ENCODE measurements at places on chromosomes 7 and 10. TPM values are rescaled to one million over a fixed set of nuclear protein-coding genes. Genes with fewer than 3 reads are reported as not detected.

The KLHL7 gene
- polyA plus RNA-seq: 17.0 TPM

DNA sequence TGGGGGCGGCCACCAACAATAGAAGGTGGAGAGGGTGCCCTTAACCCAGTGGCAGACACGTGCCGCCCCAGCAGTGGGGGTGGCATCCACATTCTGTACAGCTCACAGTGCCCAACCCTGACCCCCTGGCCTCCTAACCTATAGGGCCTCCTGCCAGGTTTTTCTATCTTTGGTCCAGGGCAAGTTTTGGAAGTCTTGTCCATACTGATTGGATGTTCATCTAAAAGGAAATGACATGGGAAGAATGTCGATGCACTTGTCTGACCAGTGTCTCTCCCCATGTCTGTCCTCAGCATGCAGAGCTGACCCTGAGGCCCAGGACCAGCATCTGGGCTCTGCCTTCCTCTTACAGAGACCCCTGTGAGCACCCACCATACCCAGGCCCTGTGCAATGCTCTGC, 32.3 kb upstream of the ANTXRL start:
- DNase-seq: no peak

The SEMA3C gene
- polyA plus RNA-seq: not detected

DNA sequence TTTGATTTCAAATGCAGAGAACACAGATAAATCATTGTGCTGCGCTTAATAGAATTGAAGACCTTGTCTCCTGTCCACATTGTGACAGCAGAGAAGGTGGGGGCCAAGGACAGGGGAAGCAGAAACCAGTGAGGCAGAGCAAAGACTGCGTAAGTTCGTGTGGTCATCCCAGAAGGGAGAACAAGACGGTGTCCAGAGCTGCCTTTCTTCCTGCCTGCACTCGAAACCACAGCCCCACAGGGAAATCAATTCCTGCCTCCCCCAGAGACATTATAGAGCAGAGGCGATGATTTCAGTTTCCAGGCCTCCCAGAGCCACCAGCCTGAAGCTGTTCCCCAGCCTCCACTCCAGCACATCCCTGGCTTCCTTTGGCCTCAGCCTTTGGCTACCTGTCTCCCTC, 39.7 kb upstream of the UCN3 start:
- DNase-seq: no peak

- DNase-seq: no peak
These were observed 232.6 kb upstream of the FERD3L start for GRCh38 chr7:19377611-19378344.

The LRRN3 gene
- polyA plus RNA-seq: 0.14 TPM

The OR2A42 gene
- not detected for polyA plus RNA-seq

The COL17A1 gene
- not detected for polyA plus RNA-seq

The CNPY1 gene
- not detected for polyA plus RNA-seq

DNA sequence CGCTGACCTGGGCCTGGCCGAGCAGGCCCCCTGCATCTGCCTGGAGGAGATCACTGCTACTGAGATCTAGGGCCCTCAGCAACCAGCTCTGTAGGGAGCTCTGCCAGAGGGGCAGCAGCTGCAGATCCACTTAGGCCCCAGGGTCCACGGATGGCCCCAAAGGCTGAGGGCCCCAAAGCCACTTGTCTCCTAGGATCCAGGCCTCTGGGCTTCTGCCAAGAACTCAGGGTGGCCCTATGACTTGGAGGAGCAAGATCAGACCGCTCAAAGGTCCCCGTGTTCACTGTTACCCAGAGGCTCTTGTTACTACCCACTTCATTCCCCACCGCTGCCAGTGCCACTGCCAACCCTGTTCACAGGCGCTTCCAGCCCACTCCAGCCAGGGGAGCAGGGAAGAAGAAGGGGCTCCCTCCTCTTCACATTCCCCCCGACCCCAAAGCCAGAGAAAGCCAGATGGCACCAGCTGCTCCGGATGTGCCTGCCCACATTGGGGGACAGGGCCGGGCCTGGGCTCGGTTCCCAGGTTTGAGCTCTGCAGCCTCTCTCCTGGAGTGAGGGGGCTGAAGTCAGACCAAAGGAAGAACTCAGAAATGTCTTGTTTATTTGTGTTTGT, 7.6 kb downstream of the LZTS2 start:
- no peak for DNase-seq
